ENCODE measurements at places on chromosomes 3 and 15.

DNA sequence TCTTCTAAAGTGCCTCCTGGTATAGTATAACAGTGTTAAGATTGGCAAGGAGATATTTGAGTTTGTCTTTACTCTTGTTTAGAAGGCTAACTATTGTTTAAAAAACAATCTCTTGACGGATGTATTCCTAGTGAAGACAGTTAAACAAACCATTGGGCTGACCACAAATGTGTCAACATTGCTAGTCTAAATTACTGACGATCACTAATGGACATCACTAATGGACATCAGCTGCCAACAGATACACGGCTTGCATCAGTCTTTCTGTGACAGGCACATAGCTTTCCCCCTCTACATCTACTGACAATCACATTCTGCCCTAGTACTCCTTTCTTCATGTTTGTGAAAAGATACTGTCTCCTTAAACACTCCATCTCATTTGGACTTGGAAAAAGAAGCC lies 57.1 kb upstream of the ETV5 start:
- DNase-seq = no peak

DNA sequence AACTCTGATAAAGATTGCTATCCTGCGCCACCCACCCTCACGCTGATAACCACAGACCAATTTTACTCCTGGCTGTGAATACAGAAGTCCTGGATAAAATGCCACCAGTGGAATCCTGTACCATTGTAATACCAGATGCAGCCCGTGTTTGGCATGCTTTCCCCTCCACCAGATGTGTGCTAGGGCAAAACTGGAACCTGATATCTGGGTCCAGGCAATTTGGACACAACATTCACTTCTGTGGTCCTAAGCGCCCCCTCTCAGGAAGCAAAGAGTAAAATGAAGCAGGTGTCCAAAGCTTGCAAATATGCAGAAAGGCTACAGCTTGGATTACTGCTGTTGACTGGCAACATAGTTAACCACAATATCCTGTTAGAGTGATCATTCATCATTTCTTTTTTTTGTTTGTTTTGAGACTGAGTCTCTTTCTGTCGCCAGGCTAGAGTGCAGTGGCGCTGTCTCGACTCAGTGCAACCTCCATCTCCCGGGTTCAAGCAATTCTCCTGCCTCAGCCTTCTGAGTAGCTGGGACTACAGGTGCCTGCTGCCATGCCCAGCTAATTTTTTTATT lies 32.8 kb downstream of the LOXL1 start:
- DNase-seq = no peak

DNA sequence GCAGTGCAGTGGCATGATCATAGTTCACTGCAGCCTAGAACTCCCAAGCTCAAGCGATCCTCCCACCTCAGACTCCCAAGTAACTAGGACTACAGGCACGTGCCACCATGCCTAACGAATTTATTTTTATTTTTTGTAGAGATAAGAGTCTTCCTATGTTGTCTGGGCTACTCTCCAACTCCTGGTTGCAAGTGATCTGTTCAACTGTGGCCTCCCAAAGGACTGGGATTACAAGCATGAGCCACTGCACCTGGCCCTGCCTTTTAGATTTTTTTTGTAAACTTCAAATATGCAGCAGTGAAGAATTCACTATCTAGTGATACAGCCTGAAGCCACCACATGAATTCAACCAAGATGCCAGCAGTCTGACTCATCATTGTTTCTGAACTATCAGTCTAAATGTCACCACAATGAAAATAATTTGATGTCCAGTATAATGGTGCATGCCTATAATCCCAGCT lies 32.7 kb downstream of the UBXN7 start:
- DNase-seq = no peak

- no peak for DNase-seq
These were observed 44.3 kb downstream of the GLB1 start for GRCh38 chr3:33052671-33053070.

GRCh38 chr3:104519468-104520227 lies 847.1 kb upstream of the ALCAM start:
- no peak for DNase-seq

- DNase-seq = no peak
These were observed 56.7 kb upstream of the TSEN2 start for GRCh38 chr3:12427551-12427950.

GRCh38 chr3:187336322-187336721 lies 31.9 kb upstream of the RTP4 start:
- DNase-seq = no peak

GRCh38 chr3:128435058-128435457 lies 31.6 kb downstream of the DNAJB8 start:
- no peak for DNase-seq

GRCh38 chr15:65476903-65477302 lies 40.6 kb downstream of the DPP8 start:
- DNase-seq = no peak

GRCh38 chr15:41930221-41930866 lies 36.5 kb upstream of the SPTBN5 start:
- no peak for DNase-seq

- no peak for DNase-seq
These were observed 40.5 kb upstream of the HES1 start for GRCh38 chr3:194095464-194095863.

GRCh38 chr3:142272200-142272891 lies 47.0 kb upstream of the GK5 start:
- DNase-seq = no peak

- peak; percentile 70 for DNase-seq
These were observed 71.0 kb downstream of the ADAMTS7 start for GRCh38 chr15:78739996-78740903.
